Ovary (tissue), 10 donors: ENCODE measurements at places on chromosomes 4 and X. TPM values are rescaled to one million over a fixed set of nuclear protein-coding genes. Genes with fewer than 3 reads are reported as not detected.

- DNase-seq = no peak
These were observed 3.3 kb upstream of the RPS4X start for GRCh38 chrX:72280321-72280845.

DNA sequence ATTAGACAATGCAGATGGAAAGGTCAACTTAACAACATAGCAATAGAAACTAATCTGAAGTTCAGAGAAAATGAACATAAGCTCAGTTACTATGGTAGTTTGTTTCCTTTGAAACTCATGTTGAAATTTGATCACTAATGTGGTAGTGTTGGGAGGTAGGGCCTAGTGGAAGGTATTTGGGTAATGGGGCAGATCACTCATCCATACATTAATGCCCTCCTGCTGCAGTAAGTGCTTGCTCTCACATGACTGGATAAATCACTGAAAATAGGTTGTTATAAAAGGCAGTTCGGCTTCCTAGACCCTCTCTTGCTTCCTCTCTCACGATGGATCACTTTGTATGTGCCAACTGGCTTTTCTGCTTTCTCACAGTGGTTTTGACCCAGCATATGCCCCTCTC lies 567.4 kb upstream of the GALNT7 start:
- DNase-seq = no peak

DNA sequence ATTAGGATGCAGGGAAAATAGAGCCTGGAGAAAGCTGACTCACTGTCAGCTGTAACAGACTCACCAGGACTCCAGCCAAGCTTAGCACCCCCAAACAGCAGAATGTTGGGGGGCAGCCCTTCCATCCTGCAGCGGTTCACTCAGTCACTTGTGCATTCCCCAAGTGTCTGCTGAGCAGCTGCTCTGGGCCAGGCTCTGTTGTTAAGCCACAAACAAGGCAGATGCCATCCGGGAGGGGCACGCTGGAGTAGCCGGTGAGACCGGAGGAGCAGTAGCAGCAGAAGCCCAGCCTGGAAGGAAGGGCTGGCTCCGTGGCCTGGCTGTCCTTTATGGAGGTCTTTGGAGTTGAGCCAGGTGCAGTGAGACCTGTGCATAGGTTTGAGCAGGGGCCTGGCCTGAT lies 22.0 kb downstream of the CCNQ start:
- no peak for DNase-seq

The PPP1R2C gene
- total RNA-seq = not detected

The SLC7A11 gene
- total RNA-seq = 0.95 TPM

DNA sequence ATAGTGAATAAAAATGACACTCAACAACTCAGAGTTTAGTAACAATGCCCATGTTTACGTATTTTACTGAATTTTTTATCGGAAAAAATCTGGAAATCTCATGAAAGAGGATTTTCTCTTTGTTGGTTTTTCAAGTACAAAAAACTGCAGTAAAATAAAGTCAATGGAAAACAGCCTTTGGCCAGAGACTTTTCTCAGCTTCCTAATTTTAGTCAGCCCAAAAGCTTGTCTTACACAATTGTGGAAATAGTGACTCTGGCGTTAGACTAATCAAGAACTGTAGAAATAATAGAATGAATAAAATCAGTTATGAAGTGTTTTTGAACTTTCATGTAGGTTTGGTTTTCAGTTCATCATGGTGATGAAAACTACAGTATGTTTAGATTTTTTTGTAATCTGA lies 234.7 kb downstream of the DKK2 start:
- no peak for DNase-seq
